HTR-8/SVneo (cell line): ENCODE measurements at places on chromosomes 7 and 10.

DNA sequence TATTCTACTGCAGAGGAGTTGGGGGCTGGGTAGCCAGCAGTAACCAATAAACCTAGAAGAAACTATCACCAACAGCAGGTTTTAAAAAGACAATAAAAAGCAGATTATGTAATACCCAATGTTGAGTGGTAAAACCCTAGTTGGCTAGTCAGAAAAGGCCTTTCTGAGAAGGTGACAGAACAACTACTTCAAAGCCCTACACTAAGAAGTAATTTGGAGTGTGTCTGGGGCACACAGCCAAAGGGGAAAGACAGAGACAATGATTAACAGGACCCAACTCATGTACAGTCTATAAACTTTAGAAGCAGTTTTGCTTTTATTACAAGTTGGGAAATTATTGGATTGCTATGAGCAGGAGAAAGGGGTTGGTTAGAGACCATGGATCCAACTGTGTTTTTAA is 77.2 kb upstream of the TMEM106B start:
- DNase-seq, result no peak

DNA sequence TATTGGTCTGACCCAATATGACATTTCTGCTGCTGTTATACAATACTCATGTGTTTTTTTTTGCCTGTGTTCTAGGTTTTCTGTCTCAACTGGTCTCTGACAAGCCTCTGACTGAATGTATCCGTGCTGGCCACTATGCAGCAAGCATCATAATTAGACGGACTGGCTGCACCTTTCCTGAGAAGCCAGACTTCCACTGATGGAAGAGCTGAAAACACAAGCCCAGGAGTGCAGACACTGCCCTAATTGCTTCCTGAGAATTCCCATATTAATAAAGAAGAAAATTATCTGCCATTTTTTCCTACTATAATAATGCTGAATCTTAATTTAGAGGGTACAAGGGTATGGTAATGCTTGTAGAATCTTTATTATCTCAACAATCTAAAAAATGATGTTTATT is 118.2 kb upstream of the KAT6B start:
- no peak for DNase-seq

DNA sequence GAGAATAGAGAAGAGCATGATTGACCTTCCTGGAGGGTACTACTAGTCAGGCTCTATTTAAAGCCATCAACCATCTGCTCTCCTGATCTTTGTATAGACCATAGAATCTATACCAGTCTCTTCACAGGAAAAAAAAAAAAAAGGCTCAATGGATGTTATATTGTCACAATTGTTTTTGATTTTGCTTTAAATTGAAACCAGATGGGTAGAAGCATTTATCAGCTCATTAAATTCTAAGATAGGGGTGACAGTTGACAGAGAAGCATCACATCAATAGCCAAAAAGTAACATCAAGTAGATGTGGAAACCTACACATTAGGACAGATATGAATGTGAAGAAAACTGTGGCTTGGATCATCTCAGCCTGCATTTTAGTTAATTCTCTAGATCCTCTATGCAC is 558.9 kb upstream of the MBL2 start:
- DNase-seq, result no peak

GRCh38 chr7:36013246-36014014 is 139.6 kb upstream of the EEPD1 start:
- DNase-seq, result no peak

GRCh38 chr7:139505563-139505962 is 17.9 kb upstream of the CLEC2L start:
- no peak for DNase-seq

DNA sequence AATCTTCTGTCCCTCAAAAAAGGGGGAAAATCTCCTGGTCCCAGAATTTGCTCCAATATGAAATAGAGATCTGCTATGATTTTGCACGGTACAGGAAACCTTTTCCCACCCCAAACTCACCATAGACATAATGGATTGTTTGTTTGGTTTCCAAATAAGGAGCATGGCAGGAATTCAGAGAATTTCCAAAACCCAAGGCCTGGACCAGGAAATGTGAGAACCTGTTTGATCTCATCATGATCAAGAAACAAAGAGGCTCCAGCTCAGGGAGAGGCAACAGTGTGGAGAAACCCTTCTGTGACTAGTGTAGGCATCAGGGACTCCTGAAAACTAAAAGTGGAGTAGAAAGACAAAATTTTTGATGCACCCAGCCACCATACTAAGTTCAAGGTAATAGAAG is 1548.1 kb upstream of the LRRTM3 start:
- DNase-seq, result no peak

DNA sequence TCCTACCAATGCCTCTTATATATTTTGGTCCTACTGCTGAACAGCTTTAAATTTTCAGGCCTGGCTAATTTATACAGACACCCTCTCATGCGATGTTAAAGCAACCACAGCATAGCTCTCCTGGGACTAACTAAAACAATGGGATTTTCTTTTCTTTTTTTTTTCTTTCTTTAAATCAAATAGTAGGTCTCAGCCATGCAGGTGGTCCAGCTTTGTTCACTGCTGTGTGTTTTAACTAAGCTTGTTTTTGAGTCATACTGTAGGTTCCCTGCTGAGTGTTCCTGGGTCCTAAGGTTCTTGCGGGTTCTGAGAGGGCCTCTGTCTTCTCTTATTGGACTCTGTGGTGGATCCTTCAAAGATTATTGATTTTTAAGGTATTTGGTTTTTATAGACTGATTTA is 113.1 kb upstream of the SORCS1 start:
- no peak for DNase-seq

- DNase-seq, result no peak
Measured at GRCh38 chr7:78863281-78863680, 590.2 kb downstream of the MAGI2 start.

GRCh38 chr7:33251301-33251700 is 121.9 kb downstream of the BBS9 start:
- DNase-seq, result no peak

- DNase-seq, result no peak
Measured at GRCh38 chr10:35377050-35377728, 40.9 kb downstream of the CCNY start.

- no peak for DNase-seq
Measured at GRCh38 chr7:794207-794606, 38.1 kb upstream of the SUN1 start.

DNA sequence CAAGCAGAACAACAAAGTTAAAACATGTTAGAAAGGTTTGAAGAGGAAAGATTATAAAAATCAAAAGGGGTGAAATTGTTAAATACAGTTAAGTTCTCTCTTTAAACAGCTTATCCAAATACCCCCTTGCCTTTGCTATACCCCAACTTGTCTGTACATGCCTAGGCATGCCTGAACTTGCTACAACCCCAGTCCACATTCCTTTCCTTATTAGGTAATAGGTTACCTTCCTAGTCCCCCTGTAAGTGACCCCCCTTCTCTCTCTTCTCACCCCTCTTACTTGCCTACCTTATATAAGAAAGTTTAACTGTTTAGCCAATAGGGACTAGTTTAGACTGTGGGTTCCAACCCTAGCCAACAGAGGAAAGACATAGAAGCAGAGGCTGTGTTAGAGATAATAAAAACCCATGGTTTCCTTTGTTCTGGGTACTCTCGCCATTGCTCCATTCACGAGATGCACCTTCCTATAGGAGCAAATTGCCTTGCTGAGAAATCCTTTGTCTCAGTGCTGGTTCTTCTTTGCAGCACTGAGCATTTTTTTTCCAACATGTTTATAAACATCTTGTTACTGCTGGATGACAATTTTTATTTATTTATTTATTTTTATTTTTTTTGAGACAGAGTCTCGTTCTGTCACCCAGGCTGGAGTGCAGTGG is 282.2 kb upstream of the GALNT17 start:
- DNase-seq, result no peak

GRCh38 chr7:47771336-47771989 is 176.8 kb downstream of the PKD1L1 start:
- DNase-seq, result no peak

DNA sequence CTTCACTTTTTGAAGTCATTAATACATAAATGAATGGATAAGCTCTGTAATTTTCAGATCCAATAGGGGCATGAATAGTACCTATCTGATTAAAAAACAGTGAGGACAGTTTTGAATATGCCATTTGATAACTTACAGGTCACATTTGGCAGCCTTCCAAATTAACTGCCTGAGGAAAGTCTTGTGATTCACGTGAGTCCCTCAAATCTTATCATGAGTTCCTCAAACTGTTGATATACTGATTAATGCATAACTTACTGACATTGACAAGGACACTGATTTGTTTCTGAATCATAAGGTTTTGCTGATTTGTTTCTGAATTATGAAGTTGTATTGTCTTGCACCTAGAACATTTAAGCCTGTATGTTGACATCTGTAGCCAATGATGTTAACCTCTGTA is 55.1 kb downstream of the ANKMY2 start:
- DNase-seq, result no peak

- DNase-seq, result no peak
Measured at GRCh38 chr10:110910138-110910537, 8.8 kb downstream of the BBIP1 start.

- no peak for DNase-seq
Measured at GRCh38 chr10:131869344-131869743, 31.5 kb upstream of the PPP2R2D start.

DNA sequence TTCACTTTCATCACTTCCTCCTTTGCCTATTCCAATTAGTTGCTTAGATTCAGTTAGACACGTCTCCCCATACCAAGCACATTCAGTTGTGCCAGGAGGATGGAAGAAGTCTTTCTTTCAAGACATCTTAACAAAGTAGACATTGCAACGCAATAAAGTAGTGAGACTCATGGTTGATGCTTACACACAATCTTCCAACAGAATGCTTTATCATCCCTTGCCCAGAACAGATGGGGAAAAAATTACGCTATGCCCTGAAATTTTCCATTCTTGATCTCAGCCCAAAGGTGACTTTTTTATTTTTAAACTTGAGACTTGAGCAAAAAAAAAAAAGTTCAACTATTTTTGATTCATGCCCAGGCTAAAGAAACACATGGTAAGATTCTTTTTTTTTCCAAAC is 74.9 kb downstream of the KCNMA1 start:
- DNase-seq, result no peak

DNA sequence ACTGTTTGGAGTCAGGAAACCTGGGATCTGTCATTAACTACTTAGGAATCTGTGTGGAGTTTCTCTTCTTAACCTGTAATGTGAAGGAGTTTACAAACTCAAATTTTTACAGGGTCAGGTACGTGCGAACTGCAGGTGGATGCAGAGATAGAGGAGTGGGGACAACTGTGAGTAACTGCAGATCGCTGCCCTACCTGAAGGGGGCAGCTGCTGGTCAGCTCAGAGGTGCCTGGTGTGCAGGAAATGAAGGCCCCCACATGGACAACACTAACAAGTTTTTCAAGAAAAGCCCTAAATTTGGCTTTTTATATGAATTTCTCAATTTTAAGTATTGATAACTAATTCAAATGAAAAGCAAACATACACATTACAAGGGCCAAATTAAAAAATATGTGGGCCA is 380.0 kb downstream of the REEP3 start:
- no peak for DNase-seq

DNA sequence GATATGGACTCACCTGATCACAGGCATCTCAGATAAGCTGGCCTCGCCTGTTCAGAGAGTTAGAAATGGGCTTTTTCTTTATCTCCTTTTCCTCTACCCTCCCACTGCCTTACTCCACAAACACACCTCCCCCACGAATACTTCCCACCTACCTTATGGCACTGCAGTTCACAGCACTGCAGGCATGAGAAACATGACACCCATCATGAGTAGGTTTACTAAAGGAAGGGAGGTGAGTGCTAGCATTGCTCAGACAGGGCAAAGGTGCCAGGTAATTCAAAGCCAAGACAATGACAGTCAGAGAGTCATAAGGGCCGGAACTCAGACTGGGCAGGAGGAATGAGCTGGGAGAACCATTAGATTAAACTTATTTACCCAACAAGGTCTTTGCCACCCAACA is 220.6 kb downstream of the FAM107B start:
- DNase-seq, result no peak

- no peak for DNase-seq
Measured at GRCh38 chr7:81594767-81595166, 175.1 kb downstream of the HGF start.

- DNase-seq, result peak; percentile 65
Measured at GRCh38 chr7:55325371-55325792, 39.8 kb upstream of the LANCL2 start.

DNA sequence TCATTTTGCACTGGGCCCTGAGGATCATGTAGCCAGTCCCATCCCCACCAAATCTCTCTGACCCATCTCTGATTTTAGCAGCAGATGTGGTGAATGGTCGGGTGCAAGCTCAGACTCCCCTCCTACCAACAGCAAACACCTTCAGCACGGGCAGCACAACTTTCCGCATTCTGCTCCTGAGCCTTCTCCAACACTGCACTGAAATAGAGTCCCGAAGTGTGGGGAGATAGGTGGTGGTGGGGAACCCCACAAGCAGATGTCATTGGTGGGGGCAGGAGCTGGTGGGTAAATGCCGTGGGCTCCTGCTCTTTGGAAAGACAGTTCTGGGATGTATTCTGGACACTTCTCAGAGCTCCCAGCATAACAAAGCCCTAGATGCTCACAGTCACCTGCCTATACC is 9.6 kb upstream of the CTBP2 start:
- DNase-seq, result no peak
